ENCODE measurements at places on chromosomes 4 and X.

GRCh38 chr4:183986291-183986970, 81.3 kb downstream of the STOX2 start:
- DNase-seq: no peak

GRCh38 chrX:155086202-155086840, 15.0 kb downstream of the BRCC3 start:
- DNase-seq: peak; percentile 35

DNA sequence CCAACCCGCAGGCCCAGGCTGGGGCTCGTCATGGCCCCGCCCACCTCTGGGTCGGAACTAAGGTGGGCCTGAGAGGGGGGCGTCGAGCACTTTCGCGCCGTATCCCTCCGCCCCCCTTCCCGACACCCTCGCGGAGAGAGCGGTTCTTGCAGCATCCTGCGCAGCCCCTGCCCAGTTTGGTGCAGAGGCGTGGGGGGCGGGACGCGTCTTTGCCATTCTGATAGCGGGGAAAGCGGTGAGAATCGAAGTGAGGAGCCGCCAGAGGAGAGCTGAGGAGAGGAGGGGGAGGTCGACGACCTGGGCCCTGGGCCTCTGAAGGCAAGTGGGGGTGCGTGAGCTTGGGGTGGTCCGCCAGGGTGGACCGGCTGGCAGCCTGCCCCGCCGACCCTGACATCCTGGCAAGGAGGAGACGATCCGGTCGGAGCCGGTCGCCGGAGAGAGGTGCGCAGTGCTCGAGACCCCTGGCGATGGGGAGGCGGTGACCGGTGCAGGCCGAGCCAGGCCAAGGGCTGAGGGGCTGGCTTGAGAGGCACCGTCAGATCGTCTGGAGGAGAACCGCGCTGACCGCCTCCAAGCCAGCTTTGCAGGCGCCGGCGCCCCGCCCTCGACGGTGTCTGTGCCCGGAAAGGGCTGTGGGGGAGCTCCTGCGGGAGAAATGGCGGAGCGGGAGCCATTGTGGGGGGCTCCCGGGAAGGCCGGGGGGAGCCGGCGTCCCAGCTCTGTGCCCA, 25.5 kb downstream of the GPRASP3 start:
- DNase-seq: peak; percentile 18

- no peak for DNase-seq
Measured at GRCh38 chr4:81666491-81666890, 194.8 kb upstream of the RASGEF1B start.

GRCh38 chrX:48516987-48517386, 4.6 kb upstream of the EBP start:
- DNase-seq: no peak

- DNase-seq: no peak
Measured at GRCh38 chr4:181599134-181599533, 644.1 kb upstream of the TENM3 start.

DNA sequence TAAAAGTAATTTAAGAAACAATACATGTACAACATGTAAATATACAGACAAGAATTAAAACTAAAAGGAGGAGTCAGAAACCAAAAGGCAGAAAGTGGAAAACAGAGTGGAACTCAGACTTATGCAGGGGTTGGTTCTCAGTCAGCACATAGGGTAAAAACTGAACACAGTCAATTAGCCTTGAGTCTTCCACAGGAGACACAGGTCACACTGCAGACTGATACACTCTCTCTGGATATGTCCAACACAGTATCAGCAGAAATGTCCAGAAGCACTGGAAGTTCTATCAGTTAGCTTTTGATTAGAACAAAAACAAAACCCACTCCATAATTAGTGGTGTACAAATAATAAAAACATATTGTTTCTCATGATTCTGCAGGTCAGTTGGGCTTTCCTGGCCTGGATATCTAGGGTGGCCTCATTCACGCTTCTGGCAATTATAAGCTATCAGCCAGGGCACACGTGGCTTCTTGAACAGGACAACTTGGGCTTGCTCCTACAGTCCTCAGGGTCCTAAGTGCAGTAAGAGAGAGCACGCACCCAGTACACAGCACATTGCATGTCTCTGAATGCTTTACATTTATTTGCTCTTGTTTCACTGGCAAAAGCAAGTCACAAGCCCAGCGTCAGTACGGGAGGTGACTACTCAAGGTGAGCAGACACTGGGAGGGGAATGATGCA, 21.6 kb downstream of the TEC start:
- no peak for DNase-seq

DNA sequence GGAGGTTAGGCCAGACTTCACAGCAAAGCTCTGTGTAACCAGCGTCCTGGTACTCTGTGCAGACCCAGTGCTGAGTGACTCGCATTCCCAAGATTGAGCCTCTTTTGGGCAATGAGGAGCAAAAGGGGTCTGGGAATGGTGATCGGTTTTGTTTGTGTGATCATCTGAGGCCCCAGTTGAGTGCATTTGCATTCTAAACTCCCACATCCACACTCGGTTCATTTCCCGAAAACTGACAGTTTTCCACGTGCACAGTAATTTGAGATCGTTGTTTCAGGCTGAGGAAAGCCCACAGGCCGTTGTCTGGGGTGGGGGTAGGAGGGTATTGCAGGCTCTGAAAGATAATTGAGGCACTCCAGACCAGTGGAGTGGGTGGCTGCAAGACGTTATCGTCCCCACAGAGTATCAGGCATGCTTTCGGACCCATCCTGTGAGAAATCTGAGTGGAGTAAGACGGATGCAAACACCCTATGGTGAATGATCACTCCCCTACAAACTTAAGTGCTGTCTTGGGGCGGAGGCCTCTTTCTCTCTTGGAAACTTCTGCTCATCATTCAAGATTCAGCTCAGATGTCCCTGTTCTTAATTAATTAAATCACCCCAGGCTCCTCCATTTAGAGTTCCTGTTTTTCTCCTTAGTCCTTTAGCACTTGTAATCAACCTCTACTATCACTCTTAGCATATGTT, 96.1 kb downstream of the AFF1 start:
- DNase-seq: no peak

- DNase-seq: peak; percentile 35
Measured at GRCh38 chr4:110904435-110905065, 281.7 kb upstream of the PITX2 start.

DNA sequence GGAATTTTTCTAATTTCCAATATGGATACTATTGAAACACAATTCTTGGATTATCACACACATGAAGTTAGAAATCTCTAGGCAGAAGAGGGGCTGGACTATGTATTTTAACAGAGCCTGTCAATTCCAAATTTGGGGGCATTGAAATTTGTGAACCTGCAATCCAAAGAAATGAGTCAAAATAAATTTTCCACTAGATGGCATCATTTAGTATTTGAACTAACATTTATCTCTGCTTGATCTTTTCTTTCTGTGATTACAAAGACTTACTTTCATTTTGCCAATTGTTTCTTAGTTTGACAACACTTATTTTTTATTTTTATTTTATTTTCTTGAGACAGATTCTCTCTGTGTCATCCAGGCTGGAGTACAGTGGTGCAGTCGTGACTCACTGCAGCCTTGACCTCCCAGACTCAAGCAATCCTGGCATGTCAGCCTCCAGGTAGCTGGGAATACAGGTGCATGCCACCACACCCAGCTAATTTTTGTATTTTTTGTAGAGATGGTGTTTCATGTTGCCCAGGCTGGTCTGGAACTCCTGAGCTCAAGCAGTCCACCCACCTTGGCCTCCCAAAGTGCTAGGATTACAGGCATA, 2.7 kb upstream of the PYURF start:
- DNase-seq: peak; percentile 31

All from fibroblast of skin of scalp (primary cell).